ENCODE measurements at places on chromosomes 12 and 14. TPM values are rescaled to one million over a fixed set of nuclear protein-coding genes. Genes with fewer than 3 reads are reported as not detected.
A peak's percentile ranks its signal among the peaks of the same experiment; 100 is the strongest.

DNA sequence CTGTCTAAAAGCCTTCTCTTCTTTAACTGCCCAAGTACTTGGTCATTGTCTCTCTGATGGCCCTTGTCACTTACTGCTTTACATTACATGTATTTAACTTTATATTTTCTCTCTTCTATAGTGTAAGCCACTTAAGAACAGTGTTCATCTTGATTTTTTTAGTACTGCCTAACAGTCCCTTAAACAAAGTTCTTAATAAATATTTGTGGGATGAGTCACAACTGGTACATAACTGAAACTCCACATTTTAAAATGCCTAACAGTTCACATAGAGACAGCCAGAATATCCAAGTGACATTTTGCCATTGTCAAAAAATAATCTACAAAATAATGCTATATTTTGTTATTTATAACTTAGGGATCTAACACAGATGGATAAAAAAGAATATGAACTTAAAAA, 146.6 kb downstream of the STXBP6 start:
- no peaks in the 10 kb centered on the region for H3K36me3 ChIP-seq
- H3K4me3 ChIP-seq, result no peak overlapping the region
- H3K27me3 ChIP-seq, result peaks cover 2% of the 10 kb centered on the region
- DNase-seq, result no peak

GRCh38 chr14:100222224-100223093, 16.5 kb upstream of the YY1 start:
- H3K27ac ChIP-seq, result peak overlapping the region; percentile 74
- DNase-seq, result peak; percentile 34
- H3K27me3 ChIP-seq, result no peaks in the 10 kb centered on the region
- peak overlapping the region; percentile 58 for H3K4me3 ChIP-seq
- H3K36me3 ChIP-seq, result no peaks in the 10 kb centered on the region
- peaks cover 38% of the 10 kb centered on the region for H3K4me1 ChIP-seq

- H3K36me3 ChIP-seq, result no peaks in the 10 kb centered on the region
- DNase-seq, result no peak
- H3K27ac ChIP-seq, result no peak overlapping the region
Observed at GRCh38 chr14:70045844-70046535, 142.8 kb downstream of the SLC8A3 start.

GRCh38 chr14:34325493-34325892, 136.5 kb downstream of the SPTSSA start:
- DNase-seq, result no peak
- no peaks in the 10 kb centered on the region for H3K27me3 ChIP-seq
- H3K4me1 ChIP-seq, result no peaks in the 10 kb centered on the region
- H3K4me3 ChIP-seq, result no peak overlapping the region

DNA sequence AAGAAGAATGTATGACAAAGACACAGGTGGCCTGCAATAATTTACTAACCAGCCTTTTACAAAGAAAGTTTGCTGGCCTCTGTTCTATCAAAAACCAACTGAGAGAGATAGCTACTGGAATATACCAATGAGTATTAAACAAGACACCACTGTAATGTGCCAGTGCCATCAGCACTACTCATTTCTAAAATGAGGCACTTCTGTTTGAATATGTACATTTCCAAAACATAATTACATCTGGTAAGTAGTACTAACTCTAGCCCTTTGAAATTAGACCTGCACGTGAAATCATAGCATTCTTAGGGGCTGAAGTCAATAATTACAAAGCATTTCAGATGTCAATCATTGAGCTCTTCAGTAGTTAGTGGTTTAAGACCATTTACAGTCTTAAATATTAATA, 6.9 kb upstream of the SYCP3 start:
- no peaks in the 10 kb centered on the region for H3K27me3 ChIP-seq
- no peak overlapping the region for H3K27ac ChIP-seq
- H3K4me1 ChIP-seq, result peaks cover 19% of the 10 kb centered on the region
- DNase-seq, result no peak
- H3K4me3 ChIP-seq, result no peak overlapping the region
- H3K36me3 ChIP-seq, result peaks cover 59% of the 10 kb centered on the region

DNA sequence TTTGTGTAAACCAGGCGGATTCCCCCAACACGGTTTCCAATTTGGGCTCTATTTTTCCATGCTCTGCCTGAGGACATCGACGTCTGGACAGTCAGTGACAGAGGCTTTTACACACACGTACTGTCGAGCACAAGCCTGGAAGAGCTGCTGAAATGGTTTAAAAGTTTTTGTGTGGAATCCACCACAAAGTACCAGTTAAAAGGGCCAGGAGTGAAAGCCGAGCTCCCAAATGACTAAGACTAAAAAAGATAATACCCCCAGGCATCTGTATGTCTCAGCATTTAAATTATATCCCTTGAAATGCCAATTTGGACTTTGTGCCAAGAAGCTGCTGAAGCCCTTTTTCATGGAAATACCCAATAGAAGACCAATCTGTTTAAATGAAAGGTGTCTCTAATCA, 173.2 kb downstream of the EGLN3 start:
- H3K27ac ChIP-seq, result no peak overlapping the region
- no peak for DNase-seq
- no peaks in the 10 kb centered on the region for H3K4me1 ChIP-seq
- H3K4me3 ChIP-seq, result no peak overlapping the region
- H3K27me3 ChIP-seq, result no peaks in the 10 kb centered on the region

DNA sequence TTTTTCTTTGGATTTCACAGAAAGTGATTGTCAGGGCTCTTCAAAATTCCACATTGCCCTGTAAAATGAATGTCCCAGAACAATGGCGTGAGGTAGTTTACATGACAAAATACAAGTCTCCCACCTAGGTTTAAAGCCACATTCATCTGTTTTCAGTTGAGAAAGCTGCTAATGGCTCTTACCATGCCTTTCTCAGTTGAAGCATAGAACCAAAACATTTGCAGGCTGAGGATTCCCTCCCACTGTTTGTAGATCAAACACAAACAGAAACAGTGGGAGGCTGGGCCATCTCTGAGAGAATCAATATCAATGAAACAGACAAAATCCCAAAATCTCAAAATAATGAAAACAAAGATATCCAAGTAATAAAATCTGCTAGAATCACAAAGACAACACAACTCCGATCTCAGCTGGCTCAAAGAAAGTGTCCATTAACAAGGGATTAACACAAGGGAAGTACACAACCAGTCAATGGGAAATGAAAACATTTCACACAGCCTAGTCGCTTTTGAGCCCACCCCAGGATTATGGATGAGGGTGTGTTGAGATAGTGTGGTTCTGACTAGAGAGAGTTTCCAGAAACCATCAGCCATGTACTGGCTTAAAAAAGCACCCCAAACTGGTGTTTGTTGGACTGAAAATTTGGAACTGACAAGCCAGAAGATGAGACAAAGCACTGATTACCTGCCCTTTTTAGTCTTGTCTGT, 54.5 kb upstream of the TMEM260 start:
- no peaks in the 10 kb centered on the region for H3K4me1 ChIP-seq
- H3K27me3 ChIP-seq, result no peaks in the 10 kb centered on the region
- H3K36me3 ChIP-seq, result no peaks in the 10 kb centered on the region
- H3K27ac ChIP-seq, result no peak overlapping the region

GRCh38 chr14:93090826-93091555, 24.7 kb downstream of the ITPK1 start:
- H3K4me3 ChIP-seq, result no peak overlapping the region
- H3K4me1 ChIP-seq, result peaks cover 47% of the 10 kb centered on the region
- no peak overlapping the region for H3K27ac ChIP-seq
- no peaks in the 10 kb centered on the region for H3K36me3 ChIP-seq
- no peaks in the 10 kb centered on the region for H3K27me3 ChIP-seq

- H3K27ac ChIP-seq, result no peak overlapping the region
- H3K36me3 ChIP-seq, result no peaks in the 10 kb centered on the region
- H3K4me1 ChIP-seq, result no peaks in the 10 kb centered on the region
- H3K4me3 ChIP-seq, result no peak overlapping the region
Observed at GRCh38 chr12:27351476-27351875, 18.8 kb downstream of the BMAL2 start.

GRCh38 chr14:56490379-56490778, 89.2 kb upstream of the TMEM260 start:
- no peak overlapping the region for H3K27ac ChIP-seq
- peak; percentile 57 for DNase-seq
- peaks cover 6% of the 10 kb centered on the region for H3K4me1 ChIP-seq
- no peaks in the 10 kb centered on the region for H3K27me3 ChIP-seq
- H3K4me3 ChIP-seq, result no peak overlapping the region

DNA sequence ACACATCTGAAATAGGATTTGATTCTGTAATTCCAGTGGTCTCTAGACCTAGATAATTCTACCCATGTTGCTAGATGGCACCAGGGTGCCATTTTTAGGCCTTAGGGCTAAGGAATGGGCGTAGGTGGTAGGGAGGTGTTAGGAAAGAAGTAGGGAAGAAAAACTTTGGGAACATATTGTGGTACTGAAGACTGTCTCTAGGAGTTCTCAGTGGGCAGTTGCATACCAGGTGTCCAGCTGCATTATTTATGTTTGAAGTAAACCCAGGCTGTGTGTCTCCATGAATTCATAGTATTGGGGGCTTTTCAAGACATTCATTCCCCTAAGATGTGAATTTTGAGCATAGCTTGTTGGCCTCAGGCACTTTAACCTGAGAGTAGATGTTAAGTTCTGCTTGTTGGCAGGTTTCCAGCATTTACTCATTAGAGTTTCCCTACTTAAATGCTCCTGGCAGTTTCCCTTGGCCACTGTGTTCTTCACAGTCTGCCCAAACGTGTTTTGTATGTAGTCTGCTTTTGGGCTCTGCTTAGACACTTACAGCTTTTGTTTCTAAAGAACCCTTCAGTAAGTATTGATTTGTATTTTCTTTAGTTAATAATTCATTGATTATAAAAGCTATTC, 31.5 kb upstream of the CCT2 start:
- H3K36me3 ChIP-seq, result no peaks in the 10 kb centered on the region
- DNase-seq, result no peak
- no peak overlapping the region for H3K4me3 ChIP-seq
- H3K27me3 ChIP-seq, result no peaks in the 10 kb centered on the region

GRCh38 chr14:26709019-26709418, 111.2 kb upstream of the NOVA1 start:
- no peaks in the 10 kb centered on the region for H3K27me3 ChIP-seq
- H3K27ac ChIP-seq, result no peak overlapping the region
- H3K36me3 ChIP-seq, result no peaks in the 10 kb centered on the region
- no peak overlapping the region for H3K4me3 ChIP-seq
- no peak for DNase-seq

DNA sequence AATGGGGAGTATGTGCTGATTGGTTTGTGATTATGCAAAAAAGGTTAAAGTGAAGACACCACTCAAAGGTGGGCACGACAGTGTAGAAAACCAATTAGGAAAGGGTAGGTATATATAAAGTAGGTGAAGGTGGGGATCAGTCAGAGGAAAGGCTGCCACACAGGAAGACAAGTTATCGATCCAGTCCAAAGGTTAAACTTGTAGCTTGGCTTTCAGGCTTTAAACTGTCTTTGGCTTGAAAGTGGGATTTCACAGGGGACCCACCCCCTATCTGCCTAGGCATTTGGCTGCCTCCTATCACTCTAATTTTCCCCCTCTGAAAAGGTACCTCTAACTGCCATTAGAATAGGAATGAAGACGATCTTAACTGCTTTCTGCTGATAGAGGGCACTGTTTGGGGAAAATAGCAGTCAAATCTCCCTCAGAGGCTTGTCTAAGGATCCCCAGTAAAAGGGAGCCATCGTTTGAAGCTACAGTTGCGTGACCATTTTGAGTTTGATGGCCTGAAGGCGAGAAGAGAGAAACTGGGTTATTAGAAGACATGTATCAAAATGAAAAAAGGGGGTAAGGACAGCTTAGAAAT, 250.2 kb downstream of the GPHN start:
- H3K36me3 ChIP-seq, result no peaks in the 10 kb centered on the region
- H3K27ac ChIP-seq, result no peak overlapping the region
- no peak overlapping the region for H3K4me3 ChIP-seq
- H3K4me1 ChIP-seq, result no peaks in the 10 kb centered on the region
- DNase-seq, result no peak

GRCh38 chr14:73776194-73776537, 62.0 kb upstream of the PNMA1 start:
- H3K4me1 ChIP-seq, result peaks cover 56% of the 10 kb centered on the region
- no peaks in the 10 kb centered on the region for H3K36me3 ChIP-seq
- no peak for DNase-seq
- H3K27ac ChIP-seq, result no peak overlapping the region
- H3K27me3 ChIP-seq, result no peaks in the 10 kb centered on the region

DNA sequence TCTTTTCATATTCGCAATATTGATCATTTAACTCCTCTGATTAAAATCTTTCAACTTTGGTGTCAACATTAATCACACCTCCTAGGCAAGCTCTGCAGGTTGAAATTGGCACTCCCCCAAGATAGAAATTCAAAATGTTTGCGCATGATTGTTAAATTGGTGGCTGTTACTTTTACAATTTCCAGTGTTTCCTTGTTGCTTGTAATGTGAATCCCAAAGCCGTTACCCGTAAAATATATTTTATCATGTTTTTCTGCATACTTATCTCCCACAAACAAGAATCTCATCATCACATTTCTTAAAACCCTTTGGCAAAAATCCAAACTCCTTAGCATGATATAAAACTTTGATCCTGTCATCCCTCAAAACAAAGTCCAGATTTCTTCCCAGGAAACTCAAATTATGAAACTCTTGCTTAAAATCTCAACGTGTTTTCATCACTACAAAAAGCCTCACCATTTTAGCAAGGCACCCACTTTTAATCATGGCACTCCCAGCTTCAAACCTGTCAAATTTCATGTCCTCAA, 14.7 kb downstream of the RTL1 start:
- no peaks in the 10 kb centered on the region for H3K36me3 ChIP-seq
- no peak overlapping the region for H3K27ac ChIP-seq
- H3K27me3 ChIP-seq, result no peaks in the 10 kb centered on the region
- DNase-seq, result no peak
- H3K4me3 ChIP-seq, result no peak overlapping the region

- no peaks in the 10 kb centered on the region for H3K36me3 ChIP-seq
- H3K4me1 ChIP-seq, result no peaks in the 10 kb centered on the region
- no peak for DNase-seq
- no peak overlapping the region for H3K27ac ChIP-seq
Observed at GRCh38 chr12:95681210-95681765, 109.3 kb downstream of the NTN4 start.

DNA sequence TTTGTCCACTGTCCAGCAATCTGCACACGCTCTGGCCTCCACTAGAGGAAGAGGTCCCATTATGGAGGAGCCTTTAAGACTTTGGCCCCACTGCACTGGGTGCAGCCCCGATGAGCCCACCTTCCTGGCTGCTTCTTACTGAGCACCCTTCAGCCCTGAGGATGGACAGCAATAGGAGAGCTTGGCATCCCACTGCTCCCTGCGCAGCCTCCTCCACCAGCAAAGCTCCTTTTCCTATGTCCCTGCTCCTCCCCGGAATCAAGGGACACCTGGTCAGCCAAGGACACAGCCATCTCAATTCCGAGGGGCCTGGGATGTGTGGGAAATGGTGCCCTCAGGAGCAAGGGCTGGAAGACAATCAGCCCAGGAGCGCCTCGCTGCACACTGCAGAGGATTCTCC, 94.7 kb downstream of the GCH1 start:
- peaks cover 5% of the 10 kb centered on the region for H3K4me1 ChIP-seq
- H3K27me3 ChIP-seq, result no peaks in the 10 kb centered on the region
- H3K4me3 ChIP-seq, result no peak overlapping the region
- no peak overlapping the region for H3K27ac ChIP-seq

- H3K4me3 ChIP-seq, result no peak overlapping the region
- H3K36me3 ChIP-seq, result no peaks in the 10 kb centered on the region
- DNase-seq, result no peak
Observed at GRCh38 chr12:28026701-28027100, 54.2 kb upstream of the PTHLH start.

LRFN5 gene
- not detected for total RNA-seq

PLEKHD1 gene
- total RNA-seq, result 0.78 TPM

DDX51 gene
- total RNA-seq, result 55.9 TPM

OR6C6 gene
- not detected for total RNA-seq

TEX22 gene
- total RNA-seq, result 0.23 TPM

APOF gene
- total RNA-seq, result not detected

TESPA1 gene
- total RNA-seq, result 39.9 TPM

SPIC gene
- not detected for total RNA-seq

Measured in natural killer cell (primary cell).